H1 (cell line): ENCODE measurements at places on chromosomes 4 and X. TPM values are rescaled to one million over a fixed set of nuclear protein-coding genes. Genes with fewer than 3 reads are reported as not detected.
A peak's percentile ranks its signal among the peaks of the same experiment; 100 is the strongest.

DNA sequence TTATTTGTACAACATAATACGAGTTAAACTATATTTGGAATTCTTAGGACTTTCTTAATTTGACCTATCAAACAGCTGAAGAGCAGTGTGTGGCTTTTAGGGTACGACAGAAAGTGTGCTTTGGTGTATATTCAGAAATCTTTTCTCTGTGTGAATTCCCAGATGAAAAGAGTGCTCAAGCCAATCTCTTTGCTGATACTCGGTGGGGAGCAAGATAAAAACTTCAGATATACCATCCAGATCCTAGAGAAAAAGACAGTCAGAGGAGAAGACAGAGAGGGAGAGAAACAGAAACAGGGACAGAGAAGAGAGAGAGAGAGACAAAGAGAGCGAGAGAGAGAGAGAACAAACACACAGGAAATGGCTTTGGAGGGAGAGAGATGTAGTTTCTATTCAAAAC lies 658.3 kb upstream of the CPEB2 start:
- DNase-seq: no peak

- no peak for DNase-seq
These were observed 1143.9 kb downstream of the STIM2 start for GRCh38 chr4:28004520-28004919.

DNA sequence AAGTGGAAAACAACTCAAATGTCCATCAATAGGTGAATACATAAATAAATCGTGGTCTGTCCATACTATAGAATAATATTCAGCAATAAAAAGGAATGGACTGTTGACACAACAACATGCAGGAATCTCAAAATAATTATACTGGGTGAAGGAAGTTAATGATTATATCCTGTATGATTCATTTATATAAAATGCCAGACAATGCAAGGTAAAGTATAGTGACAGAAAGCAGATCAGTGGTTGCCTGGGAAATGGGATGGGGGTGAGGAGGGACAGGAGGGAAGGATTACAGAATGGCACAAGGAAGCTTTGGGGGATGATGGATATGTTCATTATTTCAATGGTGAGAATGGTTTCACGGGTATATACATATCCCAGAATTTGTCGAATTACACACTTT lies 12.3 kb downstream of the PYURF start:
- DNase-seq: no peak

- DNase-seq: no peak
These were observed 133.5 kb downstream of the TBL1X start for GRCh38 chrX:9598344-9598743.

- no peak for DNase-seq
These were observed 25.5 kb upstream of the UVSSA start for GRCh38 chr4:1321486-1321885.

DNA sequence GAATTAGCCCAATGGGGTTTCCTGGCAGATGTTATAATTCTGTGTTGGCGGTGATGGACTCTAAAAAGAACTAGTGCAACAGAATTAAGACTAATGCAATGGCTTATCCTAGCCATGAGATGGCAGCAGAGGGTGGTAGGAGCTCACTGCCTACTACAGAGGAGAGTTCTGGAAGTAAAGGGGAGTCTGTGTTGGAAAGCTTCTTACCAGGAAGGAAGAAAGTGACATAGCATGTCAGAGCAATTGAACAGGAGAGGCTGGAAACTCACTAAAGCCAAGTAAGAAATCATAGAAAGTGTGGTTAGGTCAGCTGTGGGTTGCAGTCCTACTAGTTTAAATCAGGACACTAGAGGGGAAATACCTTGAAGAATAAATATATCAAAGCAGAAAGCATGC lies 6.3 kb upstream of the TRPC5OS start:
- peak; percentile 43 for DNase-seq

- no peak for DNase-seq
These were observed 342.0 kb downstream of the GBA3 start for GRCh38 chr4:23034731-23035130.

TMEM47 gene
- 27.3 and 28.5 TPM in 2 replicates for total RNA-seq

DNA sequence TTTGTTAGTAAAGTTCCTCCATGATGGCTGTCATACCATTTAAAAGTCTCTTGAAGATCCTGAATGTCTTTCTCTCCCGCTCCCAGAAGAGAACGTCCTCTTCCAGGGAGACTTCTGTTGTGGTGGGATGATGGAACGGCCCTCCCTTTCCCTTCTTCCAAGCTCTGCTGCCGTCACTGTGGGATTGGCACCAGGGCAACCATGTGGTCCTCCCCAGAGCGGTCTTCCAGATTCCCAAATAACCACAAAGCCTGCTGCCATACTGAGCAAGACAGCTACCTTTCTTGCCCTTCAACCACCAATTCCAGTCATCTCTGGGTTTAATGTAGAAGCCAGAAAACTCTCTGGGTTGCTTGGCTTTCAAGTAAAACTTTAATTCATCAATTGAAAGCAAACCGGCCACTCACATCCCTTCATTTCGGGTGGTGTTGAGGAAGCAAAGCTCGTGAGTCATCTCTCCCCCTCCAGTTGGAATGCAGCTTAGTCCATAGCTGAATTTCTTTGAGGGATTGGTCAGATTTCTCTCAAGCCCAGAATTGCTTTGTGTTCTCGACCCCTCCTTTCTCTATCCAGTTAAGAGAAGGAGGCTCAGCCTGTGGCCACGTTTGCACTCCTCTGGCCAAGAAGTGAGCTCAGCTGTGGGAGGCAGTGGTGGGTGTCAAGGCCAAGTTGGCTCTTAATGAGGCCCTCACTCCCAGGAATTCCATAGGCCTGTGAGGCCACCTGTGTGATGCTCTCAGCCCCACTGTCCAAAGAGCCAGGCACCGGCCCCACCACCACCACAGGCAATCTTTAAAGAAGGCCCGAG lies 36.9 kb downstream of the FHDC1 start:
- no peak for DNase-seq

GRCh38 chrX:70434352-70434866 lies 10.2 kb upstream of the DLG3 start:
- DNase-seq: peak; percentile 50

- DNase-seq: no peak
These were observed 183.7 kb downstream of the NR3C2 start for GRCh38 chr4:148258535-148258934.

GRCh38 chrX:14028473-14028872 lies 1.2 kb downstream of the GEMIN8 start:
- DNase-seq: no peak

WDR17 gene
- 3.3 and 3.4 TPM in 2 replicates for total RNA-seq

DNA sequence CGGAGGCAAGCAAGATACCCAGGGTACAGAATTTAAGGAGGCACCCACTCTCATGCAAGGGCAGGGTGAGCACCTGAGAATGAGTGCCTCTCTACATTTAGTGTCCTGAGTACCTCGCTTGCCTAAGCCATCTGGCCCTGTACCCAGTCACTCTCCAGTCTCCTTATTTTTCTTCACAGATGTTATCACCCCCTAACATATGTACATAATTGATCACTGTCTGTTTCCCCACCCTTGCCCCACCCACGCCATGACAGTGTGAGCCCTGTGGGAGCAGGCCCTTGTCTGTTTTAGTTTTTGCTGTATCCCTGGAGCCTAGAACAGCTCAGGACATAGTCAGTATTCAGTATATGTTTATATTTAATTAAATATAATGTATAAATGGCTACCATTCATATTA lies 113.6 kb downstream of the SPRY1 start:
- DNase-seq: no peak

- no peak for DNase-seq
These were observed 151.5 kb downstream of the CENPC start for GRCh38 chr4:67393699-67394281.

CD38 gene
- total RNA-seq: 0.11 and 0.24 TPM in 2 replicates

ADGRL3 gene
- 13.0 and 14.0 TPM in 2 replicates for total RNA-seq

DNA sequence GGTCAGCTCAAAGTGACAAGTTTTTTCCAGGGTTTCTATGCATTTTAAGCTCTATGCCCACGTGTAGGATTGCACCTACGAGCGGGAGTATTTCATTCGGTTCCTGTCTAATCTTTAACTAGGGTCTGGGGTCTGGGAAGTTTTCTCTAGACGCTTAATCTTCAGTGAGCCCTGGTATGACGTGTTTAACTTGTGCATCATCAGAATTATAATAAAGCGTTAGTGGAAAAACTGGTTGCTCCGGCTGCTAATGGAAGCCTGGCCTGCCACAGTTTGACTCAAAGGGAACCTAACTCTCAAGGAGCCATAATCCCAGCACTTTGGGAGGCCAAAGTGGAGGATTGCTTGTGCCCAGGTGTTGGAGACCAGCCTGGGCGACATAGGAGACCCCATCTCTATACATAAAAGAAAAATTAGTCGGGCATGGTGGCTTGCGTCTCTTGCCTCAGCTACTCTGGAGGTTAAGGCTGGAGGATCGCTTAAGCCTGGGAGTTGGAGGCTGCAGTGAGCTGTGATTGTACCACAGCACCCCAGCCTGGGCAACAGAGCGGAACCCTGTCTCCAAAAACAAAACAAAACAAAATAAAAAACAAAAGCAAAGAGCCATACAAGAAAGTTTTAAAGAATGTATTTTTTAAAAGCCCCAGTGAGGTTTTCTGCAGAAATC lies 30.2 kb downstream of the ARSD start:
- no peak for DNase-seq

DNA sequence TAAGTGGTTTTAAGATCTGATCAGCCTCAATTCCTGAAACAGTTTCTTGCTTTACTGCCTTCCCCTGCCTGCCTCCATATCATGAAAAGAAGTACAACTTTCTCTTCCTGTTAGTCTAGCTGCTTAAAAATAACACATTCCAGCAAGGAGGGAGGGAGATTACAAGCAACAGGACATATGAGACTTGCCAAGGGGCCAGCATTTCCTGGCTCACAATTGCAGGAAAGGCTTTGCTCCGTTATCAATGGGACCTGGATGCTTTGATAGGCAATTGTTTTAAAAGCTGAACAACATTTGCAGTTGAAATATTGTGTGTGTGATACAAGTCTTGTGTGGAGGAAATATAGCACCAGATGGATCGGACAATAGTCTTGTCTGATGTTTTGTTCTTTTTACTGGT lies 425.0 kb downstream of the FAT4 start:
- DNase-seq: no peak

DNA sequence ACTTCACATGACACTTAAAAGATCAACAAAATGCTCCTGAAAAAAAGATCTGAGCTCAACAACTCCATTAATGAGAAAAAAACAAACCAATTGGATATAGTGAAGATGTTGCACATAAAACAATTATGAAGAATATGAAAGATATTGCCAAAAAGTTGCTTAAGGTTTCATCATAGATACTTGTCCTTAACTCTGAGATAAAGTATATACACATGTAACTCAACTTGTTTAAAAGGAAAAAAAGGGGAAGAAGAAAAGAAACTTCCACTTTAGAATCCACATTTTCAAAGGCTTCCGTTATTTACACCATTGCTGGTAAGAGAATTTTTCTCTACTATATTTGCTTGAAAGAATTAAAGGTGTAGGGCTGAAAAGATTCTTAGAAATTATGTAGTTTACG lies 2.7 kb downstream of the AFAP1 start:
- DNase-seq: no peak

DNA sequence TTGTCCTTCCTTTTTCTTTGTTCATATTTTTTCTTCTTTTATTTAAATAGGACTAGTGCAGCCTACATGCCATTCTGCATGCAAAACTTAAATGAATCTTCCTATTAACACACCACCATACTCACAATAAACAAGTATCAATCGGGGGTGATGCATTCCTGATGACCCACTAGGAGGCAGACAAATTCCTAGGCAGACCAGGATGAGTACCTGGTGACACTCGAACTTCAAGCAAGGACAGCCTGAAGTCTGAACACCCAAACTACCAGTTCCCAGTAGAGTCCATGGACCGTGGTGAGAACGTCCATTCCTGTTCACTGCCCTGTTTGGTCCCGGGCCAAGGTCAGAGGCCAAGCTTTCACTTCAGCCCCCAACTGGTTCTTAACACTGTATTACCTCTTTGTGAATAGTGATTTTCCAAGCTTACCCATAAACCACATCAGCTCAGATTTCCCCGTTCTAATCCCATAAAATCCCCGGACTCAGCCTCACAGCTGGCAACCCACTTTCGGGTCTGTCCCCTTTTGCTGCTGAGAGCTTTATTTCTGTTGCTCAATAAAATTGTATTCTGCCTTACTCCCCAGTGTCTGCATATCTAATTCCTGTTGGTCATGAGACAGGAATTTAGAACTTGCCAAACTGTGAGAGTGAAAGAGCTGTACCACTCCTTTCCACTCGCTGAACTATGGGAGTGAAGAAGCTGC lies 1286.6 kb downstream of the FSTL5 start:
- DNase-seq: no peak

RBM47 gene
- total RNA-seq: 73.1 and 78.9 TPM in 2 replicates

- DNase-seq: no peak
These were observed 25.1 kb downstream of the UGT2B4 start for GRCh38 chr4:69470561-69470960.

DNA sequence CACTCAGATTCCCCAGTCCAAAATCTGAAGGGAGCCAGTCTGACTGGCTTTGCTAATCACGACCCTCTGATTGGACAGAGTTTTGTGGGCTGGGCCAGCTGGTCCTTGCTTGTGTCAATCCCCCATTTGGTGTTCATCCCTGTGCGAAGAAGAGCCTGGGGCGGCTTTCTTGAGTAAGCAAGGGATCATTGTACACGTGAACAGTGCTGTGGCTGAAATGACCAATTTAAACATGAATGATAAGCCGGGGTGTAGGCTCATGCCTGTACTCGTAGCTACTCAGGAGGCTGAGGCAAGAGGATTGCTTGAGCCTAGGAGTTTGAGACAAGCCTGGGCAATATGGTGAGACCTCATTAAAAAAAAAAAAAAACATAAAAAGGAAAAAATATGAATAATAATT lies 379.1 kb downstream of the RAPGEF2 start:
- DNase-seq: no peak

RWDD4 gene
- 18.5 and 18.9 TPM in 2 replicates for total RNA-seq

- DNase-seq: no peak
These were observed 132.5 kb downstream of the ARHGAP6 start for GRCh38 chrX:11533199-11533651.

GRCh38 chr4:113474017-113474416 lies 287.5 kb downstream of the CAMK2D start:
- DNase-seq: no peak

- DNase-seq: no peak
These were observed 47.0 kb downstream of the ANXA10 start for GRCh38 chr4:168139336-168139735.

- no peak for DNase-seq
These were observed 55.8 kb downstream of the CLCN5 start for GRCh38 chrX:49978176-49978575.

GRCh38 chr4:103397541-103397940 lies 199.4 kb upstream of the CENPE start:
- DNase-seq: no peak

DNA sequence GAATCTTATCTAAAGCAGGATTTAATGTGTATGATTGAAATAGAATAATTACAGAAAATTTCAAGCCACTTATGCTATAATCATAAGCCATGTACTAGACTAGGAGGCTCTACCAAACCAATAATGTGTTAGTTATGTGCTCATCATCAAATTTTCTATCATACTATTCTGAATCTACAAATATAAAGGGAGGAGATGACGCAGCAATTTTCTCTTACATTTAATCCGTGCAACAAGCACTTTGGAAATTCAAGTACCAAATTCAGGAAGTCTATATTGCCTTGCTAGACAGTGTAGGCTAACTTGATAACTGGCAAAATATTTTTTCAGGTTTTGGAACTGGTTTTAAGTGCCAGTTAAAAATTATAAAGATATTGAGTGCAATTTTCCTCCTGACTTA lies 283.5 kb downstream of the C4orf33 start:
- no peak for DNase-seq

GRCh38 chr4:15373363-15373762 lies 54.5 kb upstream of the C1QTNF7 start:
- DNase-seq: no peak

GRCh38 chr4:3714642-3715001 lies 51.6 kb upstream of the ADRA2C start:
- DNase-seq: no peak
